ENCODE measurements at places on chromosomes 12 and 14.

DNA sequence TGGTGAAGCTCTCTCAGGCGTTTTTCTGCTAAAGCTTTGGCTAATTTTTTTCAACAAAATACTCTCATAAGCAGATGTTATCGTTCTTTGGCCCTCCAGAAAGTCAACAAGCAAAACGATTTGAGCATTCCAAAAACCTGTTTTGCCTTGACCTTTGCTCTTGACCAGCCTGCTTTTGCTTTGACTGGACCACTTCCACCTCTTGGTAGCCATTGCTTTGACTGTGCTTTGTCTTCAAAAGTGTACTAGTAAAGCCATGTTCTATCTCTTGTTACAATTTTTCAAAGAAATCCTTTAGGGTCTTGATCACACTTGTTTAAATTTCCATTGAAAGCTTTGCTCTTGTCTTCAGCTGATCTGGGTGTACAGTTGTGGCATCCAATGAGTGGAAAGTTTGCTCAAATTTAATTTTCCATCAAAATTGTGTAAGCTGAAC, 10.7 kb upstream of the ARID4A start:
- no peak for DNase-seq

- no peak for DNase-seq
Observed at GRCh38 chr12:116053479-116054200, 223.9 kb downstream of the MED13L start.

- DNase-seq, result no peak
Observed at GRCh38 chr12:31868965-31869364, 90.2 kb upstream of the RESF1 start.

DNA sequence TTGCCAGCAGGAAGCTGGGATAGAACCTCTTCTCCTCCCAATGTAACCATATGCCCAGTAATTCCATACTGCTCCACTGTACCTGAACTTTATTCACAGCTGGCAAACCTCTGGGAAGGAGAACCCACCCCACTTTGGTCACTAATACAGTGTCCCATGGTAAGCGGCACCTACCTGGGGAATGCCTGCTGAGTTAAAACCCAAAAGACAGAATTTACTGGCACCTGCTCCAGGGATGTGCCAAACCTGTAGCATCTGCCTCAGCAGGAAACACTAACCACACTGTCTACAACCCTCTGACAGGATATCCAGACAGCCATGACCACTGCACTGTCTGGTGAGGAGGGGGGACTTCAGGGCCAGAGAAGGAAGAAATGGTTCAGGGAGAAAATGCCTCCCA, 26.6 kb downstream of the DDX24 start:
- DNase-seq, result no peak

- no peak for DNase-seq
Observed at GRCh38 chr12:44381341-44381740, 494.8 kb downstream of the NELL2 start.
